HS-5 (cell line): ENCODE measurements at places on chromosomes 11 and 22.

DNA sequence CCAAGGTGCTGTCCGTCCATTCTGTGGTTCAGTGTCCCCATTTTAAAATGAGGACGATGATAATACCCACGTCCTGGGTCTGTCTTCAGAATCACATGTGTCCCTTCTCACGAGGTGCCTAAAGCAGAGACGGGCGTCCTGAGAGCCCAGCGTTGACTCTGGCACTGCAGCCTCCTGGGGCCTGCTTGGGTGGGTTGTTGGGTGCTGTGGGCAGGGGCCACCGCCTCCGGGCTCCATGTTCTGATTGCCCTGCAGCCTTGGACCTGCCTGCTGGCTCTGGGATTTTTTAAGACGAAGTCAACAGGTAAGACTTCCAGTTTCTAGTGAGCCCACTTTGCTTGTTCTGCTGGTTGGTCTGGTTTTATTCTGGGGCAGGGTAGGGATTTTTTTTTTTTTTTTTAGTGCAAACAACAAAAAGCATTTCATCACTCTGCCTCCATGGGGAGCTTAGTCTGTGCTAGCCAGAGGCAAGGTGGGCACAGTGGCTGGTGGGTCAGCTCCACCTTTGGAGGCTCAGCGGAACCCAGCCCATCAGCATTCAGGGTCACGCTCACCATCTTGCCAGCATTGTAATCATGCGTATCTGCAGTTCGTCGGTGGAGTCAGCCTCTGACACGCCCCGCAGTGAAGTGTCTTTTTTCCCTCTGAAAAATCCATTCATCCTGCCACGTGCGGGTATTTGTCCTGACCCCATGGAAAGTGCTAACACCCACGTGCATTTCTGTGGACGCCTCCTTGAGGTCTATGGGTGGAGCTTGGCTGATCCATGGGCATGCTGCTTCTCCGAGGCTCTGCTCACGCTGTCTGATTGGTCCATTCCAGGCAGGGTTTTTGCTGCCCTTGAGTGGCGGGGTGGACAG is 28.3 kb downstream of the NADSYN1 start:
- no peak for DNase-seq

- no peak for DNase-seq
Measured at GRCh38 chr22:35739076-35739930, 21.6 kb downstream of the APOL5 start.

GRCh38 chr11:44356351-44356750 is 46.4 kb upstream of the ALX4 start:
- no peak for DNase-seq

- no peak for DNase-seq
Measured at GRCh38 chr22:36636916-36637315, 66.6 kb downstream of the CACNG2 start.

- no peak for DNase-seq
Measured at GRCh38 chr11:96863520-96863919, 473.7 kb downstream of the JRKL start.
